ENCODE measurements at places on chromosomes 3 and 15.

DNA sequence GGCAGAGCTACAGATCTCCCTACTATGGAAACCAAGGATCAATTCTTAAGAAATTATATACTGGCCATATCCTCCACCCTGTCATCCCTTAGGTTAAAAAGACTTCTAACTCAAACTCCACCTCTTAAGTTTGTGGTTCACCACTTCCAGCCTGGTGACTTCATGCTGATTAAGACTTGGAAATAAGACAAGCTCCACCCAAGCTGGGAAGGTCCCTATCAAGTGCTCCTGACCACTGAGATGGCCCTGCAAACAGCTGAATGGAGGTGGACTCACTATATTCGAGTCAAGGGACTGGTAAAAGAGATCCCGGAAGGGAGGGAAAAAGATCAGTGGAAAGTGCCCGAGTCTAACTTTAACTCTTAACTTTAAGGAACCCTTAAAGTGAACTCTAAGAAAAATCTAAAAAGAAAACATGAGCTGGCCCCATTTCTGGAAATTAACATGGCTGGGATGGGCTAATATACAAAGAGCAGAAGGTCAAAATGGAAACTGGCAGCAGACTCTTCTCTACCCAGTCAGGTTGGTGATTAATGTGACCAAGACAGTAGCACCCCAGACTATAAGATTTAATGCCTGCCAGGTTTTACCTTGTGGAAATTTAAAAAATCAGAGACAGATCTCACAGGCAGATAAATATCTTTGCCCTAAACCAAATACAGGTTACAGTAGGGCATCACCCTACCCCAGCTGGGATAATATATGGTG, 43.9 kb downstream of the PPCDC start:
- DNase-seq, result no peak

DNA sequence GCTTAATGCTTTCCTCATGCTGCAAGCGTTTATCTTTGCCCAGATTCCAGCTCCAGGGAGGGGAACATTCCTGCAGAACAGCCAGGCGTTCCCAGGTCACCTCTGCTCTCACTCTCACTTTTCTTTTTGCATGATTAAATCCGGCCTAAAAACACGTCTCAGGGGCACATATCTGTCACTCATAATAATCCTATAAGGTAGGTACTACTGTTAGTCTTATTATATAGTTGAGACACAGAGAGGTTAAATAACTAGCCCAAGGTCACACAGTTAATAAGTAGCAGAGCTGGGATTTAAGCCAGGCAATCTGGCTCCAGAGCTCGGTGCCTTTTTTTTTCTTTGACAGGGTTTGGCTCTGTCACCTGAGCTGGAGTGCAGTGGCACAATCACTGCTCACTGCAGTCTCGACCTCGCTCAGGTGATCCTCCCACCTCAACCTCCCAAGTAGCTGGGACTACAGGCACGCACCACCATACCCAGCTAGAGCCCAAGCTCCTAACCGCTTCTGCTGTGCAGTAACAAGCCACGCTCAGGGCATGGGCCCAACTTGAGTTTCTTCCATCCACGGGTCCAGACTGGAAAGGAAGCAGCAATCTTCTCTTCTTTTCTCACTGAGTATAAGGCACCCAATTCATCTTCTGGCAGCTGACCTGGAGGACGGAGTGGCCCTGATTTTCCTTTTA, 96.5 kb downstream of the LIPC start:
- DNase-seq, result no peak

GRCh38 chr15:41862515-41863116, 24.0 kb downstream of the PLA2G4B start:
- no peak for DNase-seq

DNA sequence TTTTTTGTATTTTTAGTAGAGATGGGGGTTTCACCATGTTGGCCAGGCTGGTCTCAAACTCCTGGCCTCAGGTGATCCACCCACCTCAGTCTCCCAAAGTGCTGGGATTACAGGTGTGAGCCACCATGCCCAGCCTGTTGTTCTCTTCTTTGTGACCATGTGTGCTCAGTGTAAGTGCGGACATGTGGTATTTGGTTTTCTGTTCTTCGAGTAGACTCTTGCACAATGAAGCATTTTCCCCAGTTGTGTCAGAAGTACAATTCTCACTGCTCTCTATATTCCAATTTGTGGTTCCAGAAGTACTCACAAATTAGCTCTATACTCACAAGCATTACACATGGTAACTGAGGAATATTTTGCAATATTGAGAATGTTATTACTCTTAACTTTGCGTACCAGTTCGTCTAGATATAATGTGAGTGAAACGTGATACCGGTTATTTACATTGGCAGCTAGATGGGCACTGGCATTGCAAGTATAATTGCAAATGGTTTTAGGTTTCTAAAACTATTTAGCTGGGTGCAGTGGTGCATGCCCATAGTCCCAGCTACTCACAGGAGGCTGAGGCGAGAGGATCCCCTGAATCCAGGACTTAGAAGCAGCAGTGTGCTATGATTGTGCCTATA, 34.2 kb upstream of the MTMR14 start:
- DNase-seq, result no peak

GRCh38 chr15:39890621-39891020, 29.4 kb downstream of the GPR176 start:
- DNase-seq, result no peak

DNA sequence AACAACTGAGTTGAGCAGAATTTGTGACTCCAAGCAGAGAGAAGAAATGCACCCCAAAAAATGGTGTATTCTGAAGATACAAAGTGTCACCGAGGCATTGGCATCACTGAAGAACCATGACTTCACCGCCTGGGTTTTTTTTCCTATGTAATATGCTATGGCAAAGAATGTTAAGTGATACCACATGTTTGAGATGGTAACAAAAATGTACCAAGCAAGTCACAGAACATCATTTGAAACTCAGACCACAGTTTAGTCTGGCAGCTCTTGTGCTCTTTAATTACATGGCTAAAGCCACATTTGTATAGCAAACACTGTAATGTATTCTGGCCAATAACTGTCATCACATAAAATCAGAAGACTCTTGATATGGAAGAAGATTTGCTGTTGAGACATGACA, 323.5 kb downstream of the ULK4 start:
- DNase-seq, result no peak

DNA sequence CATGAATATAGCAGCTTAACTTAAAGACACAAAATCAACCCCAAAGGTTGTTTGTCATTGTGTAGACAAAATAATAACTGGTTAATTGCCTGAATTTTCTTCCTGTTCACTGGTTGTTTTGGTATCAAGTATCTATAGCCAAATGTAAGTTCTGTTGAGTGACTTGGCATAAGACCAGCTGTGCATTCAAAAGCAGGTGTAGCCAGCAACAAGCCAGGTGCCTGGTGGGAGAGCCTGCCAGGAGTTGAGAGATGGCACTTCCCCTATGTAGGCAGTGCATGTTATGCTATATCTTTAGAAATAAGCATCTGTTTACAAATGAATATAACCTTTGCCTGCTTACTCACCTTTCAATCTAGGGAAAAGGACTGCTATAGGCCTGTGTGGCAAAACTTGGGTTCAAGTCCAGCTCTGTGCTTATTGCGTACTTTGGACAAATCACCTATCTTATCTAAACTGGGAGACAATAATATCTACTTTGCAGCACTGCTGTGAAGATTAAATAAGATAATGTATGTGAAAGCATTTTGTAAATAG, 84.9 kb upstream of the TBL1XR1 start:
- no peak for DNase-seq

DNA sequence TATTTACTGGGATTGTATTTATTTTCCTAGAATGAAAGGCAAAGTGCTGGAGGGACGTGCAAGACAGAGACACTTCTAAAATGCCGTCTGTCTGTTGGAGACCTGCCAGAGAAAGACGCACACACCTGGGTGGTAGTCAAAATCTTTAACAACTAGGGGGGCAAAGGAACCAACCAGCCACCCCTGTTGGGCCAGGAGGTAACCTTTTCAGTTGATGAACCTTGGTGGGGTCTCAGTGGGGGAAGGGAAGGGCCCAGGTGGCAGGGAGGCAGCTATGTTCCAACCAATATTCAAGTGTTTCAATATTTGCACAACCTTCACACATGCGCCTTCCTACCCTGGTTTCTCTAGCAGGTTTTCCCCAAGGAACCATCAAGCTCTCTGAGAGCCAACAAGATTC, 99.0 kb downstream of the MEGF11 start:
- no peak for DNase-seq

GRCh38 chr15:35834216-35834830, 288.4 kb upstream of the DPH6 start:
- DNase-seq, result no peak

- no peak for DNase-seq
Measured at GRCh38 chr3:102248981-102249705, 185.7 kb upstream of the ZPLD1 start.

GRCh38 chr3:99920481-99921376, 103.1 kb downstream of the CMSS1 start:
- DNase-seq, result no peak

DNA sequence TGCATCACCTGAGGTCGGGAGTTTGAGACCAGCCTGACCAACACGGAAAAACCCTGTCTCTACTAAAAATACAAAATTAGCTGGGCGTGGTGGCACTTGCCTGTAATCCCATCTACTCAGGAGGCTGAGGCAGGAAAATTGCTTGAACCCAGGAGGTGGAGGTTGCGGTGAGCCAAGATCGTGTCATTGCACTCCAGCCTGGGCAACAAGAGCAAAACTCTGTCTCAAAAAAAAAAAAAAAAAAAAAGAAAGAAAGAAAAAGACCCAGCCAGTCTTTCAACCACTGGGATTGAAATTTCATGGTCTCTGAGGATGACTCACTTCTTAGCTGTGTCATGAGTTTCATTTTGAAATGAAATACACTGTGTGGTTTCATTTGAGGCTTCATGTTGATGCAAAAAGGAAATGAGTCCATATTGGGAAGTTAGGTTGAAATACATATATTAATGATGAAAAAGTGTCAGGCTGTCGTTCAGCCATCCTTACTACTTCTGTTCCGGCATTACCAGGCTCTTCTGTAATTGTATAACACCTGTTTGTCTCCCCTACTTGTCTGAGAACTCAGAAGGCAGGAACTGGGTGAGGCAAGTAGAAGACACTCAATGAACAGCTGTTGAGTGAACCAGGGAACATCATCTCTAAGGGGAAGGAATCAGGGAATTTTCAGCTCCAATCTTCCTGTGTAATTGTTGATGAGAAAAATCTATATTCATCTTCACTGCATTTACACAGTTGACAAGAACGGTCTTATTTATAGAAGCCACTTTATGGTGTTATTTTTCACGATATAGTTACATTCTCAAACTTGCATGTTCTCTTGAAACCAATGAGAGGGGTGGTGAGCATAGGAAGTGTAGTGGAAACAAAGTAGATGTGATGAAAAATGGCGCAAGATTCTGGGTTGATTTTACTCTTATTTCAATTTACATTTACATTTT, 87.4 kb downstream of the NFKBIZ start:
- no peak for DNase-seq

GRCh38 chr3:99640214-99640851, 1.9 kb downstream of the COL8A1 start:
- no peak for DNase-seq

DNA sequence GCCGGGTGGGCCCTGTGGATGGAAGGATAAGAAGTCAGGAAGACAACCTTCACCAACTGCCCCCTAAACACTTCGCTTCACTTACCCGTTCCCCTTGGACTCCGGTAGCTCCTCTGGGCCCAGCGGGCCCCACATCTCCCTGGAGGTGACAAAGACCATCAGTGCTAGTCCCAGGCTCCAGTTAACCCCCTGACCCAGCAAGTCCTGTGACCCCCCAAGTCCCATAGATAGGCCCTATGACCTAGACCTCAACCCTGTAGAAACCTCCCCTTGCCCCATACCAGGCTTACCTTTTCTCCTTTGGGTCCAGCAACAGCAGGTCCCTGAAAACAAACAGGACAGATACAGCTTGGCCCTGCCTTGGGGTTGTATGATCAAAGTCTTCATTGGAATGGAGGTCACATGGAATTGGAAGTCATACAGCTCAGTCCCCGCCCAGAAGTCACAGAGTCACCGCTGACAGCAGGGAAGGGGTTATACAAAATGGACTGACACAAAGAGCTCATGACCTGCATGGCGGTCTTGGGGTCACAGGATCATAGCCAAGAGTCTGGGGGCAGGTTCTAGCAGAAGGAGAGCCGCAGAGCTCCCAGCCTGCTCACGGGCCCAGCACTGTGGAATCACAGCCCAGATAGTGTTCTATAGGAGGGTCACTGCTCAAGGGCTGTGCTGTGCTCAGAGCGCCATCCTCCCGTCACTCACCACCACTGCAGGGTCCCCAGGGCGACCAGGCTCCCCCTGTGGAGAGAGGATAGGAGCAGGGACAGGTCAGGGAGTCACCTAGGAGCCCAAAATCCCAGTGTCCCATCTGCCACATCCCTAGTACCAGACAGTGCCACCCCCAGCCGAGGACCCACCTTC, 13.3 kb downstream of the COL7A1 start:
- DNase-seq, result no peak

- DNase-seq, result no peak
Measured at GRCh38 chr3:108181172-108181571, 41.1 kb downstream of the IFT57 start.

- DNase-seq, result no peak
Measured at GRCh38 chr3:193190146-193190786, 50.8 kb upstream of the PLAAT1 start.

DNA sequence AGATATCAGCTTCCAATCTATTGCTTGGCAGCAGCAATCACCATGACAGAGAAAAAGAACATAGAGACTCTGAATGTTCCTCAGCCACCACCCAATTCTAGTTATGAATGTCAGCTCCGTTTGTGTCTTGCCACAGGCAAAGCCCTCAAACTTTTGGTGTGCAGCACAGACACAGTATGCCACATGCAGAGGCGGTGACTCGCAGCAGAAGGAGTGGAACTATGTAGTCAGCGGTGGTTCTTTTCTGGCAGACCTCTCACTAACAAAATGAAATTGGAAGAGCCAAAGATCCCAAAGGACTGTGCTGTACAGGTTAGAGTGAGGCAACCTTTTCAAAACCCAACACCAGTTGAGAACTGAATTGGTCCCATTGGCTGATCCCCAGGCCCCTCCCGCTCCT, 220.9 kb downstream of the SLC9A9 start:
- DNase-seq, result no peak

All from C1 segment of cervical spinal cord (tissue), 14 donors.